CD4-positive, alpha-beta T cell treated with Interleukin-12 subunit alpha and Interleukin-12 subunit beta, for 1 hour (primary cell): ENCODE measurements at places on chromosomes 4 and X.

- no peak for DNase-seq
These were observed 2.0 kb downstream of the MID1IP1 start for GRCh38 chrX:38803243-38803587.

GRCh38 chr4:86891762-86892635 lies at the start of gene C4orf36:
TSS of gene C4orf36 (minus strand) at chr4:86892422. CDS start at chr4:86891520, 902 bp downstream.
- DNase-seq = no peak

DNA sequence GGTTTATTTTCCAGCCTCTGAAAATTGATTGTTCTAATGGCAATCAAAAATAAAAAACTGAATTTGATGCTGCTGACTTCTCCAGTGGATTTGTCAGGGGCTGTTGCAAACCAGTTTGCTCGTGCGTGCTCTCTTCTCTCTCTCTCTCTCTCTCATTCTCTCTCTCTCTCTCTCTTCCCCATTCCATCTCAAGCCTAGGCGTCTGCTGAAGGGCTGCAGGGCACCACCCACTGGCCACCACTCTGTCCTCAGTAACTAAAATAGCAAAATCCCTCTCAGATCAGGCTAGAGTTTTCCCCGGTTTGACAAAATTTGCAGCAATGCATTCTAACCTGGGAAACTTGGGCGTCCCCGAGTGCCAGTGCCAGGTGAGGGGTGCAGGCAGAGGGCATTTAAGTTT lies 19.4 kb downstream of the NKX6-1 start:
- DNase-seq = no peak

- DNase-seq = no peak
These were observed 750 bp downstream of the ARMCX5 start for GRCh38 chrX:102599951-102600579.

- DNase-seq = no peak
These were observed 148.4 kb upstream of the PLAC1 start for GRCh38 chrX:134806707-134807038.
